Stimulated activated CD4-positive, alpha-beta T cell treated with anti-CD3 and anti-CD28 coated beads, Interleukin-12 subunit alpha, Interleukin-12 subunit beta, amount 100 ng/mL, for 24 hours (primary cell): ENCODE measurements at places on chromosomes 5 and 9.
A peak's percentile ranks its signal among the peaks of the same experiment; 100 is the strongest.

DNA sequence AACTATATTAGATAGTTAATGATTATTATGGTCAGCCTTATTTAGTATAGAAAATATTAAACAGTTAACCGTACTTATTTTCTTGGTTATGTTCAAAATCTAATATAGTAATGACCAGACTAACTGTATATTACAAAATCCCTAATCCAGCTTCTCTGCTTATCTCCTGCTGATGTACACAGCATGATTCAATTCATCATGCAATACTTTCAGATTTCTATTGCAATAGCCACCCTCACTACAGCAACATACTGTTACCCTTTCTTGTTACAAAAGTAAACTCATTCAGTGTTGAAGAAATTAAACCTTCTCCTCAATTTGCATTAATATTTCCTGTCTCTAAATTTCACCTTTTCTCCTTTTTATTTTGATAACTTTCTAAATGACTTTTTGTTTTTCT is 1375.0 kb upstream of the NUDT12 start:
- no peak for DNase-seq

DNA sequence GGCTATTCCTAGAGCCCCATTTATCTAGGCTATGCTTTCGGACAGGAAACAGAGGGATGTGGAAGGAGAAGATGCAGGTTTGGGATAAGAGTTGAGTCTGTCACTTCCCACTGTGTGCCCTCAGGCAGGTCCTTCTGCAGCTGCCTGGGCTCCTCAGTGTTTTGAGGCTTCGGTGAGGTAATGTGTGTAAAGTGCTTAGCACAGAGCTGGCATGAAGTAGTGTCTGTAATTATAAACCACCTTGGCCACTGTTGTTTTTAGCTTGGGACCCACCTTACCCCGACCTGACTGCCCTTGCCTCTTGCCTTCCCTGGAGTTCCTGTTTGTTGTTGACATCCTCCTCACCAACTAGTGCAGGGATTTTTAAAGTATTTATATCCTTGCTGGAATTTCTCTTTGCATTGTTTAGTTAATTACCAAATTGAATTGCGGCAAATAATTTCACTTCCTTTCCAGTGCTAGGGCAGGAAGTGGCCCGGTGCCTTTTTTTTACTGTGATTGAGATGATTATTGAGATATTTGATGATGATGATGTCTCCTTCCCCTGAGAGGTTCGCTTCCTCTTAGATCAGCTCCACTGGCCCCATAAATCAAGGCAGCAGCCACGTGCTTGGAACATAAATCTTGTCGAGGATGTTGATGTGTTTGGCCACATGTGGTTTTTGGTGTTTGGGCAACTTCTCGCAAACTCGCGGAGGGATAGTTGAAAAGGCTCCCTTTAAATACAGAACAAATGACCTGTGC is 38.3 kb upstream of the DAB2IP start:
- no peak for DNase-seq

- DNase-seq, result no peak
Measured at GRCh38 chr5:30523061-30523460, 670.4 kb upstream of the CDH6 start.

GRCh38 chr5:108801776-108802175 is 54.1 kb downstream of the FER start:
- no peak for DNase-seq

- no peak for DNase-seq
Measured at GRCh38 chr9:73741316-73741715, 589.7 kb downstream of the ANXA1 start.

- no peak for DNase-seq
Measured at GRCh38 chr5:151906246-151906645, 18.4 kb downstream of the GLRA1 start.

DNA sequence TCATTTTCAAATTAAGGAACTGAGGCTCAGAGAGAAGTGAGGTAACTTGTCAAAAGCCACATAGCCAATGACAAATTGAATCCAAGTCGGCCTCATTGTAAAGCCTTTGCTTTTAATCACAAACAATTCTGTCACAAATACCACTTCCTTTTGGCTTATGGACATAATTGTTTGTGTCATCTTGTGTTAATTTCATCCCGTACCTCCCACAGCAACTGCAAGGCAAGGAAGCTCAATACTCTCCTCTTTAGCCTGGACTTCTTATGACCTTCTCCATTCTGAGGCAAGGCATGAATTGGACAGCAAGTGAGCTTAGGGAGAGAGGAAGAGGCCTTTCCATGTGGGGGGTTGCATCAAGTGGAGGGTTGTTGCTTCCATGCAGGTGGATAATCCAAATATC is 62.2 kb upstream of the SLC2A8 start:
- no peak for DNase-seq

GRCh38 chr9:27766073-27766835 is 193.0 kb upstream of the C9orf72 start:
- DNase-seq, result no peak

DNA sequence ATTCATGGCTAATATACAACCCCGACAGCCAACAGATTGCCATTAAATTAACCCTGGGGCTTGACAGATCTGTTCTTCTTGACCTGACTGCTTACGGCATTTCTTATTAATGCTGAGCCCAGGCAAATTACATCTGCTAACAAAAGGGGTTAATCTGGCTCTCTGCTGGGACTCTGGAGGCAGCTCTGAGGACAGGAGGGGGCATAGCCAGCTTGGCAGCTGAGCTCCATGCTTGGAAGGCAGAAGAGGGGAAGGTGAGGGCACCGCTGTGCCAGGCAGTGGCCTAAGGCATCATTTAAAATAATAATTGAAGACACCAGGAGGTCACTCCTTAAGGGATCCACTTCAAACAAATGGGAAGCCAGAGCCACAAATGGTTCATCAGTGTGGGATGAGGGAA is 126.0 kb upstream of the GPR151 start:
- no peak for DNase-seq

DNA sequence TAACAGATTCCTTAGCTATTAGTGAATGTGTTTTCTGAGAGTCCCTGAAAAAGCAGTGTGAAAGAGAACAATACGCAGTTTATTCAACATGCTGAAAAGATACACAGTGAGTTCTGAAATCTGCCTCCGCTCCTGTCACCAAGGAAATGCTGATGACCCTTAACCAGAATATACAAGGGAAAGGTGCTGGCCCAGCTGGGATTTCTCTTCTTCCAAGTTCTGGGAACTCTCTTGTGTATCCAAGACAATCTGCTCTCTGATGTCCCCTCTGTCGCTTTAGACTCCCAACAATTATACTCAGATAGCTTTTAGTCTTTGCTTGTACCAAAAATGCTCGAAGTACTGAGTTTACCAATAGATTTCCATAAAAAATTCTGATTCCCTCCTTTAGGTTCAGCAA is 214.9 kb downstream of the TMEM167A start:
- no peak for DNase-seq

- peak; percentile 48 for DNase-seq
Measured at GRCh38 chr9:131656356-131657036, 83.4 kb downstream of the RAPGEF1 start.

DNA sequence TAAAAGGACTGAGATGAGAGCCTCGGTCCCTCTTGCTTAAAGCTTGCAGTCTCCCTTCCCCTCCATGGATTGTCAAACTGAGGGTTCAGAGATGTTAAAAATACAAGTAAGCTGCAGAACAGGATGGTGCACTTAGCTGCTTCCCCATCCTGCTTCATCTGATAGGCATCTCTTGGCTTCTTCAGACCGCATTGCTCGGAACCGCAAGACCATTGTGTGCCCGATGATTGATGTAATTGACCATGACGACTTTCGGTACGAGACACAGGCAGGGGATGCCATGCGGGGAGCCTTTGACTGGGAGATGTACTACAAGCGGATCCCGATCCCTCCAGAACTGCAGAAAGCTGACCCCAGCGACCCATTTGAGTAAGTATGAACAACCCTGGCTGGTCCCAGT is 65.5 kb upstream of the SAP30L start:
- DNase-seq, result no peak

DNA sequence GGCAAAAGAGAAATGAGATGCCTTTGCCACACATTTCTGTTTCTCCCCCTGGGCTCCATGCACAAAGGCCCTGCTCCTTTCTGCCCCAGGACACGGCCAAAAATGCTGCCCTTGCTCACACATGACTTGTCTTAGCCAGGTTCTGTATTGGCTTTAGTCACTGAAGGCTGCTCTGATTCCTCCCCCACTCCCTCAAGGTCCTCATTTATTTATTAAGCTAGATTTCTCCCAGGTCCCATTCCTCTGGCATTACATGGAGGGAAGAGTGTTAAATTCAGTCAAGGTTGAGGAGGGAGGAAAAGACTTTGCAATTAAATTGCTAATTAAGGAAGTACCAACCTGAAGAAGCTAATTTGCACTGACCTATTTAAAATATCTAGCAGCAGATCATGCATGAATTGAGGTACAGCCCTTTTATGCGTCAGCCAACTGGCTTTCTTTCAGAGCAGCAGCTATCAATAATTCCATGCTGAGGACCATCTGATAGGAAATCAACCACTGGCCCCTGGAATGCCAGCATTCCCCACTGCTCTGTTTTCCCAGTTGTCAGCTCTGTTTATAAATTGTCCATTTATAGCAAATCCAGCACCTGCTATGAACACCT is 81.2 kb upstream of the MAP3K1 start:
- no peak for DNase-seq

GRCh38 chr5:129945774-129946270 is 41.6 kb downstream of the CHSY3 start:
- no peak for DNase-seq

- no peak for DNase-seq
Measured at GRCh38 chr9:79254900-79255650, 316.7 kb upstream of the TLE4 start.

GRCh38 chr9:92208693-92209524 is 84.6 kb downstream of the IARS1 start:
- no peak for DNase-seq

DNA sequence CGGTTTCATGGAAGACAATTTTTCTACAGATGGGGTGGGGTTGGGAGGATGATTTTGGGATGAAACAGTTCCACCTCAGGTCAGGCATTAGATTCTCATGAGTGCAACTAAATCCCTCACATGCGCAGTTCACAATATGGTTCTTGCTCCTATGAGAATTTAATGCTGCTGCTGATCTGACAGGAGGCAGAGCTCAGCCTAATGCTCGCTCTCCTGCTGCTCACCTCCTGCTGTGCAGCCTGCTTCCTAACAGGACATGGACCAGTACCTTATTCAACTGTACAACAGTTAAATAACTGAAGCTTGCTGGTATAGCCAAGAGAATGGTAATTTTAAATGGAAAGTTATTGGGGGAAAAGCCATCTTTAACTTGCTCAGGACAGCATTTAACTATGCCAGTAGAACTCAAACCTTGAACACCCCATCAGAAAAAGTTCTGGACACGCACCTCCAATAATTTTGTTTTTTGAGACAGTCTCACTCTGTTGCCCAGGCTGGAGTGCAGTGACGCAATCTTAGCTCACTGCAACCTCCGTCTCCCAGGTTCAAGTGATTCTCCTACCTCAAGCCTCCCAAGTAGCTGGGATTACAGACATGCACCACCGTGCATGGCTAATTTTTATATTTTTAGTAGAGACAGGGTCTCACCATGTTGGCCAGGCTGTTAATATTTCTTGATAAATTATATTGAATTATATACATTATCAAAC is 27.7 kb downstream of the HMGCR start:
- DNase-seq, result no peak

DNA sequence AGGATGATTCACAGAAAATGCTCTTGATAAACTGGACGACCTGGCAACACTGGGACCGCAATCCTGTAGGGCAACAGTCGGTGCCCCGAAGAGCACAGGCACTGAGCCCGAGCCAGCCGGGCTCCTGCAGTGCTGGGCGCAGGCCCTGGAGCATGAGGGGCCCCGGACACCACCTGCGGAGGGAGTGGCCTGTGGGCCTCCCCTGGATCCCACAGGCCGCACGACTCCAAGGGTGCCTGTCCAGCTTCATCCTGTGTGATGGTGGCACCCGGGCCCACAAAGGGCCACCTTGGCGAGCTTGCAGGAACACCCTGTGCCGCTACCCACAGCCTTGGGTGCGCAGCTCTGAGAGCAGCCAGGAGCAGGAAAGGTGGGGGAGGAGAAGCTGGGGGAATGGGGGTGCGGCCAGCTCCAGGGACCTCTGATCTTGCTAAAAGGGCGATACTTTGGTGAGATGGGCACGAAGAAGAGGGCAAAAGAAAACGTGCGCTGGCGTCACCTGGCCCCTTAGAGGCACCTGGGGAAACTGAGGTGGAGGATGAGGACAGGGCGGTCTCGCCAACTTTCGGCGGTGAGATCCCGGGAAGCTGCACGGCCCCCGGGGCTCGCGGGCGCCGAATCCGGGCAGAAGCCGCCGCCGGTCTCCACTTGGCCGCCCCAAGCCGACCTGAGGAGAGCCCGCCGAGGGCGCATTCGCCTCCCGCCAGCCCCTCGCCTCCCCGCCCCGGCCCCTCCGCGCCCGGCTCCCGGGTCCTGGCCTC is 722 bp downstream of the TBC1D9B start:
- DNase-seq, result no peak

DNA sequence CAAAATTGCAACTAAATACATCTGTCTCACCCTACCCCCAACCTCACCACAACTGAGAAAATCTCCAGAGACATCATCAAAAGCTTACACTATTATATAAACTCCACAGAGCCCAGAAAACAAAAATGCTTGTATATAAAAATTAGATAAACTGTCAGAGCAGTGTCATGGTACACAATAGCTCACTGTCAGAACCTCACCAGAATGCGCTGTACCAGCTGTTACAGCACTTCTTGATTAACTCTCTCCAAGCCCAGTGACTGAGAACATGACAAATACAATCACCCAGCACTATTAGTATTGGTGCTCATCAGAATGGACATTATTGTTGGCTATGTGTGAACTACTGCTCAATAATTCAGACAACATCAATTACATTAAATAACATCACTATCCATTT is 65.7 kb downstream of the ZDHHC21 start:
- DNase-seq, result no peak

GRCh38 chr9:21084242-21084850 is 6.6 kb upstream of the IFNB1 start:
- DNase-seq, result no peak

- no peak for DNase-seq
Measured at GRCh38 chr5:2810644-2811043, 59.2 kb upstream of the IRX2 start.

GRCh38 chr5:133317558-133317957 is 265.7 kb downstream of the HSPA4 start:
- no peak for DNase-seq

DNA sequence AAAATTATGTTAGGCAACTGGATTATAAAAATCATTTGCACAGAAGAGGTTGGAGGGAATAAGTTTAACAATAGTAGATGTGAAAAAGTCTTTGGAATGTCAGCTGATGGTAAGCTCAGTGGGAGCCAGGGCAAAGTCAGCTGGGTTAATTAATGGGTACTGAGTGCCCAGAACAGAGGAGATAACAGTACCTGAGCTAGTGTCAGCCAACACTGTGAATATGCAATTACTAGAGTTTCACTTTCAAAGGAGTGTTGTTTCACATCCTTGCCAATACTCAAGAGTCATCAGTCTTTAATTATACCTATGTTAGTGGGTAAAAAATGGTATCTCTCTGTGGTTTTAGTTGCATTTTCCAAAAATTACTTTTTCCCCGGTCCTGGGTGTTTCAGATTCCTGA is 135.1 kb downstream of the KIF4B start:
- no peak for DNase-seq

- DNase-seq, result no peak
Measured at GRCh38 chr9:105647595-105648349, 14.5 kb upstream of the TAL2 start.
